ENCODE measurements at places on chromosomes 4 and X.

DNA sequence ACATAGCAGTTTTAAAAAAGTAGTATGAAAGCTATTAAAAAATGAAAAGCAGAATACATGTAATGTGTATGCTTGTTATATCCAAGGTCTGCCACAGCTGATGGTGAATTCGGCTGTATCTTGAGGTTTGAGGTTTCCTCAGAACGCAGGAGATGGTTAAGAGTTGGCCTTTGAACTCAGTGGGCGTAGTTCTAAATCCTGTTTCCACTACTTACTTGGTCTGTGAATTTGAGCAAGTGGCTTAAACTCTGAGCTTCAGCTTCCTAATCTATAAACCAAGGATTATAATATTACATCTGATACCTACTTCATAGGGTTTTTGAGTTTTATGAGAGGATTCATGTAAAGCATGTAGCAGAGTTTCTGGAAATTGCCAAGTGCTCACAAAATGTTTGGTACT is 125.2 kb downstream of the STIM2 start:
- DNase-seq: no peak

DNA sequence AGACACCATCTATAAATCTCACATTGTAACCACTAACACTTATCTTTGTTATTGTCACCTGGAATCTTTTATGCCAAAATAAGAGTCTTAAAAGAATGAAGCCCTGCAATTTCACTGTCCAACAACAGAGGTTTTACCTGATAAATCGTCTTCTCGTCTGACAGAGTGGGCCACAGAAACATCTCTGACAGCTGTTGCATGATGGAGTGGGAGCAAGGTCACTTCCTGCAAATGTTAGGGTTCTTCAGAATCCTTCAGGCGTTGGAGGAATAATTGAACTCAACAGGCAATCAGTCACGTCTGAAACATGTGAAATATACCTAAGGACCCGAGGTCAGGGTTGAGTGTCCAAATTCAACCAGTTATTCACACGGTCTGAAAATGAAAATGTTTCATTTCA is 353.6 kb downstream of the TRIML1 start:
- no peak for DNase-seq

GRCh38 chrX:55450259-55450658 is 1.7 kb upstream of the MAGEH1 start:
- no peak for DNase-seq

GRCh38 chr4:36761607-36762006 is 480.2 kb downstream of the DTHD1 start:
- no peak for DNase-seq

GRCh38 chrX:38774249-38774648 is 27.0 kb upstream of the MID1IP1 start:
- no peak for DNase-seq

DNA sequence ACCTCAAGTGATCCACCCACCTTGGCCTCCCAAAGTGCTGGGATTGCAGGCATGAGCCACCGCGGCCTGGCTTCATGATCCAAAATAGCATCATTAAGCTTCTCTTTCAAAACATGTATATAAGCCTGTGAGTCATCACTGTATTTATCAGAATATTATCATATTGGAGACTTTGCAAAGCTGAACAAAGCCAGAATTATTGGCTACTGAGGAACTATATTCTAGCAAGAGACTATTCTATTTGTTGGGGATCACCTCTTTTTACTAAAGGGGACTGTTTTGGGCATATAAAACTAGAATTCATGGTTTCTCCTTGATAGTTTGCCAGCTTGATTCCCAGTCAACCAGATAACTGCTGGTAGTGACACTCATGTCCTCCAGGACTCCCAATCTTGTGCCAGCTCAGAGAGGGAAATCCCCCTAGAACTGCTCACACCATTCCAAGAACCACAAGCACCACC is 40.1 kb downstream of the TET2 start:
- DNase-seq: no peak

DNA sequence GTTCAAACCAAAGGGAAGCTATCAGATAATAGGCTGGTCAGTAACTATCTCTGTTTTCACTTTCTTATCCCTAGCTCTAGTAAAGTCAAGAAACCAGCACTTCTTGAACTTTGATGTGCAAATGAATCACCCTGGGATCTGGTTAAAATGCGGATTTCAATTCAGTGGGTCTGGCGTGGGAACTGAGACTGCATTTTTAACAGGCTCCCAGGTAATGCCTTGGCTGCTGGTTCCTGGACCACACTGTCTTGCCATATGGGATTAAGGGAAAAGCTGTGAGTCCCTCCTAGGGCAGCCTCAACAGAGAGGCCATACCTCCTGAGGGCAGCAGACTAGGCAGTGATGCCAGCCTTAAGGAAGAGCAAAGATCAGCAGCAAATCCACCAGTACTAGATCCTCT is 1.7 kb downstream of the RNF175 start:
- DNase-seq: no peak

GRCh38 chr4:170672381-170672965 is 582.7 kb upstream of the AADAT start:
- DNase-seq: no peak

- no peak for DNase-seq
Measured at GRCh38 chr4:36917413-36917812, 327.1 kb upstream of the NWD2 start.

GRCh38 chr4:68283714-68284113 is 38.2 kb upstream of the TMPRSS11B start:
- DNase-seq: no peak

- no peak for DNase-seq
Measured at GRCh38 chr4:73098016-73098415, 28.5 kb upstream of the COX18 start.

GRCh38 chrX:15321447-15321846 is 6.0 kb upstream of the ASB11 start:
- DNase-seq: no peak

Measured in T47D (cell line).